ENCODE measurements at places on chromosomes 12 and 14.

- DNase-seq: no peak
Measured at GRCh38 chr12:111557271-111558106, 41.6 kb downstream of the ATXN2 start.

DNA sequence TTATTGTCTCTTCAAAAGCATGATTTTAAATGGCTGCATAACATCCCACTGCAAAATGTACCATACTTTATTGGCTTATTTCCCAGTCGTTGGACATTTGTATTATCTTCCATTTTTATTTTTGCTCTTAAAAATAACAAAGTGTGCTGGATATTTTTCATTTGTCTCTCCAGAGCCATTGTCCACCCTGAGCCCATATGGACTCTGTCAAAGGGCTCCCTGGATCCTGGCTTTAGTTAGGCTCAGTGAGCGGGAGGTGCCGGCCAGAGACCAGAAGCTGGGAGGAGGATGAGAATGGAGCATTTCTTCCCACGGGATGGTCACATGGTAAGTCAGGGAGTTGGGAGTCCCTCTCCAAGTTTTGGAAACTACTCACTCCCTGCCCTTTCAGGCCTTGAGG lies 296.9 kb downstream of the NUAK1 start:
- DNase-seq: no peak

DNA sequence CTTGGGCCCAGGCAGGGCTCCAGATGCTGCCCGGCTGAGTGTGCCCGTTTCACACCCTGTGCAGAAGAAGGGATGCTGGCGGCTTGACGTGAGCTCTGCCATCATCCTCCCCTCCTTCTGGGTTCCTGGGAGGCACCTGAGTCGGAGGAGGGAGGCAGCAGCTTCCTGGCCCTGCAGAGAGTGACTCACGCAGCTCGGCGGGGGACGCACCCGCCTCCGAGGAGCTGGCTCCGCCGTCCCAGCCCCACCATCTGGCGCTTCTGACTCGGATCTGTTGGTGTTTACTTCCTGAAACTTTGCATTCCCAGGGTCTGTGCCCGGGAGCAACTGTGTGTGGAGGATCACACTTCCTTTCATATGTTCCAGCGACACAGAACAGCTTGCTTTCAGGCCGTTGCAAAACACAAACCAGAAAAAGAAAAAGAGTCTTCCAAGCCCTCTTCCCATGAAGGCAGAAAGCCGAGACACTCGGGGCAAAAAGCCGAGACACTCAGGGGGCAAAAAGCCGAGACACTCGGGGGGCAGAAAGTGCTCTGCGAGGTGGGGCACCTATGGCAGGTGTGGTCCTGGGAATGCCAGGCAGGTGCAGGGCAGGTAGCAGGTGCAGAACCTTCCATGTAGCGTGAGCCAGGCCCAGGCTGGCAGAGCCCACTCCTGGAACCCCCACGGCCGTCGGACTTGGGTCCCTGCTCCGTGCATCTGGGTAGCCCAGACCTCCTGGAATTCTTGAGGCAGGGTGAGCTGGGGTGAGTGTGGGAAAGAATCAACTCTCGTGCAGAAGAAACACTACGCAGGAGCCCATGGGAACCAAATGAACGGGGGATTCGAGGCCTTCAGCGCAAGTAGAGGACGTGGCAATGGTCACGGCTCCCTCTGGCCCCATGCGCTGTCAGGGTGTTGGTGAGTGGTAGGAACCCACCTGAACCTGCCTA lies 27.6 kb upstream of the GALNT9 start:
- no peak for DNase-seq

DNA sequence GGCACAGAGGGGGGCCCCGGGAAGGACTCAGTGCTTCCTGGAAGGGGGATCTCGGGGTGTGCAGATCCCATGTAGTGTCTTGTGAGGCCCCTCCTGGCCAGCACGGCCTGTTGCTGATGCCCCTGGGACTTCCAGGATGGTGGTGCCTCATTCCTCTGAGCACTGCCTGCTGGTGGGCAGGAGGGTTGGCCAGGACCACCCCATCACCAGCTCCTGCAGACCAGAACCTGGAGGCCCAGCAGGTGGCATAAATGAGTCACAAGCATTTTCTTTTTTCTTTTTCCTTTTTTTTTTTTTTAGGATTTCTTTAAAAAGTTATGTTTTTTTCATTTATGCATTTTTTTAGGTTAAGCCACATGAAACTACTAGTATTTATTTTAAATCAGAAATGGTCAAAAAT lies 8.0 kb downstream of the MMP17 start:
- DNase-seq: no peak

DNA sequence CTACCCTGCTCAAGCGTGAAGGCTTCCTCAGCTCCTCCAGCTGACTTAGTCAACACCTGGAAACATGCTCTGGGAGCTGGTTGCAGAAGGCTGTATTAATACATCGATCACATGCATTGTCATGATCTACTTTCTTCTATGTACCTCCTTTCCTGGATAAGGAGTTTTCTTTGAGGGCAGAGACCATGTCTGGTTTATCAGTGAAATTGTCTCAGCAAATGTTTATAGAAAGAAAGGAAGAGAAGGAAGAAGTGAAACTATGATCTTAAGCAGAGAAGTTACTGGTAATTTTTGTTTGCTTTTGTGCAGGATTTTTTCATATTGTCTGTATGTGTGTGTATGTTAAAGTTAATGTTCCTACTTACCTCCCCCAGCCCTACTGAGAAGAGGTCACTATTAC lies 4.5 kb downstream of the DYRK4 start:
- DNase-seq: no peak

GRCh38 chr14:72796935-72797334 lies 97.0 kb downstream of the DPF3 start:
- DNase-seq: no peak

- DNase-seq: no peak
Measured at GRCh38 chr12:47744005-47744651, 14.6 kb downstream of the RAPGEF3 start.

DNA sequence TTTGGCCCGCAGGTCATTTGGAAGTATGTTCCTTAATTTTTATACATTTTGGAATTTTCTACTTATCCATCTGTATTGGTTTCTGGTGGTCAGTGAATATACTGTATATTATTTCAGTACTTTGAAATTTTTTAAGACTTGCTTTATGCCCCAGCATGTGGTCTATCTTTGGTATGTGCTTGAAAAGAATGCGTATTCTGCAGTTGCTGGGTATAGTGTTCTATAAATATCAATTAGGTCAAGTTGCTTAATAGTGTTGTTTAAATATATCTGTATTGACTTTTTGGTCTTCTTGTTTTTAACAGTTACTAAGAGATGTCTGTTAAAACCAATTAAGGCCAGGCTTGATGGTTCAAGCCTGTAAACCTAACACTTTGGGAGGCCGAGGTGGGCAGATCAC lies 21.7 kb upstream of the SIX1 start:
- no peak for DNase-seq

- DNase-seq: no peak
Measured at GRCh38 chr12:62934239-62934798, 631 bp downstream of the PPM1H start.

DNA sequence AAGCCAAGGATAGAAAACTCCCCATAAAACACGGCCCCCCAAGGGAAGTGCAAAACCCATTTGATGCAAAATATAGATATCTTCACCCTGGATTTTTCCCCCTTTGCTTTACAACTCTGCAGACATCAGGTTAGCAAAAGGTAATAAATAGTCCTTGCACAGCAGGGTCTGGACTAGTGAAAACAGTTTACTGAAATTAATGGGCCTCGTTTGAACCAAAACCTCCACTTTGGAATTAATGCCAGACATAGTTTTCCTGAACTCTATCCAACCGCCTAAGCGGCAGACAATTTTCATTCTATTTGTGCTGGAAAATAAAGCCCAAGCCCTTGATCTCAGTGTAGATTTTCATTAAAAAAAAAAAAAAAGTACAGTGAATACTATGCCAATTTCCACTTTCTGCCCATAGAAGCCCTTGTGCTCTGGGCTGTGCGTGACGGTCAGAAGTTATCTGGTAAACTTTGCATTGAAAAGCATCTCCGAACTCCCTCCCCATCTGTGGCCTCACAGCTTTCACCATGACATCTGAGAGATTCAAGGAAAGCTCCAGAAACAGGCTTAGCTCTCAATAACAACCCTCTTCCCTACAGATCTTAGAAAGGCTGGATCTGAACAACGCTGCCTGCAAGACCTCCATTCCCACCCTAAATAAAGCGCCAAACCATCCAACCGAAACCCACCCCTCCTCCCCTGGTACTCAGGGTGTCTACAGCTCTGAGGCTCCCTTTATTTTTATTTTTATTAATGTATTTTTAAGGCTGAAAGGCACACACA lies 11.0 kb upstream of the IRF2BPL start:
- DNase-seq: peak; percentile 78

DNA sequence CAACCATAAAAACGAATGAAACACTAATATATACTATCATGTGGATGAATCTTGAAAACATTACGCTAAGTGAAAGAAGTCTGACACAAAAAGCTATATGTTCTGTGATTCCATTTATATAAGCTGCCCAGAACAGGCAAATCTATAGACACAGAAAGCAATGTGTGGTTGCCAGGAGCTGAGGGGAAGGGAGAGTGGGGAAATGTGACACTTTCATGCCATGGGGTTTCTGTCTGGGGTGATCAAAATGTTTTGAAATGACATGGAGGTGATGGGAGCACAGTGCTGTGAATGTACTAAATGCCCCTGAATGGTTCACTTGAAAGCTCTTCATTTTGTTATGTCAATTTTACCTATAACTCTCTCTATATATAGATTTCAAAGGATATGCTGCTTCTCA lies 30.1 kb downstream of the ATG14 start:
- DNase-seq: no peak

- DNase-seq: no peak
Measured at GRCh38 chr14:53613404-53614253, 343.0 kb downstream of the BMP4 start.

DNA sequence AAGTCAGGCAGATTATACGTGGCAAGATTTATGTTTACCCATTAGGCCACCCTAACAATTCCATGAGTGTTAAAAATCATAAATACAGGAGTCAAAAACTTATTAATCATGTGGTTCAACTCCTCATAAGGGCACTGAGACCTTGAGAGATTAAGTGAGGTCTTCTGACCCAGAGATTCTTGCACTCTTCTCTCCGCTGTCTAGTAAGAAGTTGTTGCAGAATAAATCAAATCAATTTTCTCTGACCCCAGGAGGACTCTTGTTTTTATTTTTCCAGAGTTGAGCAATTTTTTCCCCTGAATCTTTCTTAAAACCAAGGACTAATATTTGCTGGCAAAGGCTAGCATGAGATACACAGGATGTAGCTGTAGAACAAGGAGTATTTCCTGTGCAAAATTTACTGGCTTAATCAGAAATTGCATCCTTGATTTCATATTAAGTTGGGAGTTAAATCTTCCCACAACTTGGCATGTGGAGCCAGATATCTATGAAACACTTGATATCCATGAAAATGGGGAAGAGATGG lies 90.9 kb upstream of the PTHLH start:
- no peak for DNase-seq

DNA sequence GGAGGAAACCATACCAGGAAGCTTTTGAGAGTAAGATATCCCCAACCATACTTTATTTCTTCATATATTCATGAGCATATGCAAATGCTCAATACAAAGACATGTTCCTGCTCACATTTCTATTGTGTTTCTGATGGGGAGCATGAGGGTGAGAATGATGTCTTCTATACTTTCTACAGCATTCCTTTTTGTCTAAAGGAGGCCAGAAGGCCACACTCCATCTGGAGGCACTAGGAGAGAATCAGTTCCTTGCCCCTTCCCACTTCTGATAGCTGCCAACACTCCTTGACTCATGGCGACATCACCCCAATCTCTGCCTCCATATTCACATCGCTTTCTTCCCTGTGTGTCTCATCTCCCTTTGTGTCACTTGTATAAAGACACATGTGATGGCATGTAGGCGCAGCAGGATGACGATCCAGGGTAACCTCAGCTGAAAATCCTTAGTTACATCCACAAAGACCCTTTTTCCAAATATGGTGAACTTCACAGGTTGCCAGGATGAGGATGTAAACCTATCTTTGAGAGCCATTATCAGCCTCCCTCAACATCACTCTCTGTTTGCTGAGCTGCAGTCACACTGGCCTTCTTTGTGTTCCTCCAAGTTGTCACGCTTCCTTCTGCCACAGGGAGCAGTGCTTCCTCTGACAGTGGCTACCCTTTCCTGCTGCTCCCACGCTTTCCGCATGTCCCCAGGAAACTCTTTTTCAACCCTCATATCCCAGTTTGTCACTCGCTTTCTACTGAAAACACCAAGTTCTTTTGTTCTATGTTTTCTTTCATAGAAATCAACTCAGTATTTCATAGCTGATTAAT lies 96.9 kb downstream of the STXBP6 start:
- DNase-seq: no peak

DNA sequence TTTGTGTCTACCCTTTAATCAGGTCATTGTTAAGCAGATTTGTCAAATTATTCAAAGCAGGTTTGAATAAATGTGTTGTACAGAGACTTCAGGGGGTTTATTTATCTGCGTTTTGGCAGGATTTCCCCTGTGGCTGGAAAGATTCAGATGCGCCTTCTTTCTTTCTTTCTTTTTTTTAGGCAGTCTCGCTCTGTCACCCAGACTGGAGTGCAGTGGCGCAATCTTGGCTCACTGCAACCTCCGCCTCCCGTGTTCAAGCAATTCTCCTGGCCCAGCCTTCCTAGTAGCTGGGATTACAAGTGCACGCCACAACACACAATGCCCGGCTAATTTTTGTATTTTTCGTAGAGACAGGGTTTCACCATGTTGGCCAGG lies 6.3 kb upstream of the NANOGNB start:
- no peak for DNase-seq

DNA sequence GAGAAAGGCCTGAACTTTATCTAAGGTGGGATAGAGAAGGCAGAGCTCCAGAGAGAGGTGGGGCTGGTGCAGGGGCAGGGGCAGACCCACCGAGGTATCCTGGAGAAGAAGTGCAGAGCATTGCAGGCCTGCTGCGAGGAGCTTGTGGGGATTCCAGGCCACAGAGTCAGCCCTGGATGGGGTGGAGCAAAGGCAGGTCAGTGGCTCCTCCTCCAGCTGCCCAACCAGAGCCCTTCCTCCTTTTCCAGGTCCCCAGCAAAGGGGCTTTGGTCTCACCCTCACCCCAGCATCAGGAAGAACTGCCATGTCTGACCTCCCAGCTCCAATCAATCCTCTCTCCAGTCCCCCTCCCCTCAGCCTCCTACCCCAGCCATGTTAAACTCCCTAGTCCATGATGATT lies 19.8 kb upstream of the ZNF740 start:
- DNase-seq: no peak

DNA sequence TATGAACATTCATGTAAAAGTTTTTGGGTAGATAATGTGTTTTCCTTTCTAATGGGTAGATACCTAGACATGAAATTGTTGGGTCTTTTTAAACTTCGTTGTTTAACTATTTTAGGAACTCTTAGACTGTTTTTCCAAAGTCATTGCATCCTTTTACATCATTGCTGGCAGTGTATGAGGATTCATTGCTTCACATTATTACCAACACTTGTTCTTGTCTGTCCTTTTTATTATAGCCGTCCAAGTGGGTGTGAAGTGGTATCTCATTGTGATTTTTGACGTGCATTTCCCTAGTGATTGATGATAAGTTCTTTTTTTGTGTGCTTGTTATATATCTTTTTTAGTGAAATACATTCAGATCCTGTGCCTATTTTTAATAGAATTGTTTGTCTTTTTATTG lies 39.4 kb downstream of the USP15 start:
- no peak for DNase-seq

GRCh38 chr12:119216084-119216483 lies 37.4 kb downstream of the HSPB8 start:
- DNase-seq: no peak
